Substantia nigra (tissue), 51 donors: ENCODE measurements at places on chromosomes 2 and 18.

DNA sequence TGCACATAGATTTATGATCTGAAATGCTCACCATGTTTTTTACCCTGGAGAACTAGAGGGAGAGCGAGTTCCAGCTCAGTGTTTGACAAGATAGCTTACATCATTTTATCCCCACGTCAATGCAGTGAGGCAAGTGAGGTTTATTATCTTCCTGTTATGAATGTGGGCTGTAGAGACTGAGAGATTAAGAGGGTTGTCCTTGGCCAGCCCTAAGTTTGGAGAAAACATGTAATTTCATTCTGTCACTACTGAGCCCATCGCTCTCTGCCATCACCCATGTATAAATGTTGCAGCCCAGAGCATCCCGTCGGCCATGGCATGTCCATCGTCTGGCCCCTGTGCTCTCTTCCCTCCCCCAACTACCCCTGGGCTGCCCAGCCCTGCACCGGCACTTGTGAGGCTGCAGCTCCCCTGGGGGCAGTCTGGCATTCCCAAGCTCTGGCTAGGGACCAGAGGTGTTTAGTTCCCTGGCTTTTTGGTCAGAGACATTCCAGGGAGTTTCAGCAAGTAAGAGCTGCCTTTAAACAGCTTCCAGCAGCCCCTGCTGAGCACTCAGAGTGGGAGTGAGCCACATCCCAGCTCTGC is 136.7 kb downstream of the ANTXR1 start:
- no peak for DNase-seq

- no peak for DNase-seq
Observed at GRCh38 chr2:22198381-22199283, 1074.9 kb downstream of the TDRD15 start.

GRCh38 chr18:61891271-61891670 is 1.5 kb downstream of the RNF152 start:
- DNase-seq = no peak

DNA sequence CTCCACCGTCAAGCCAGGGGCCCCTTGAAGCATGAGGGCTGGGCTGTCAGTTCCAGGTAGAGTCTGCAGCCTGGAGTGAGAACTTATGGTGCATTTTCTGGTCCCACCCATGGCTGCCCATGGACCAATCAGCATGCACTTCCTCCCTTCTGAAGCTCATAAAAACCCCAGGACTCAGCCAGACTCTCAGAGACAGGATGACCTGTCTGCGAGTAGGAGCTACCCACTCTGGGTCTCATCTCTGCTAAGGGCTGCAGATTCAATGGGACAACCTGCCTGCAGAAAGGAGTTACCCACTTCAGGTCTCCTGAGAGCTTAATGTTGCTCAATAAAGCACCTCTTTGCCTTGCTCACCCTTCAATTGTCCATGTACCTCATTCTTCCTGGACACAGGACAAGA is 9.4 kb upstream of the DUSP19 start:
- no peak for DNase-seq

GRCh38 chr18:60485201-60485600 is 112.6 kb upstream of the MC4R start:
- DNase-seq = no peak

GRCh38 chr2:144550084-144550483 is 30.2 kb upstream of the ZEB2 start:
- no peak for DNase-seq

- no peak for DNase-seq
Observed at GRCh38 chr2:235366807-235367206, 127.0 kb upstream of the AGAP1 start.

GRCh38 chr18:36501100-36501499 is 203.6 kb downstream of the FHOD3 start:
- DNase-seq = no peak

- peak; percentile 22 for DNase-seq
Observed at GRCh38 chr2:202178346-202178958, 59.9 kb downstream of the SUMO1 start.

- DNase-seq = no peak
Observed at GRCh38 chr2:79980816-79981215, 323.7 kb downstream of the LRRTM1 start.
